ENCODE measurements at places on chromosomes 1 and 21. TPM values are rescaled to one million over a fixed set of nuclear protein-coding genes. Genes with fewer than 3 reads are reported as not detected.

Gene TNFRSF4
- total RNA-seq: 2.3 TPM

Gene ID3
- total RNA-seq: 114 TPM

Gene LCE1C
- not detected for total RNA-seq

Gene TPTE
- total RNA-seq: not detected

Gene LPAR3
- total RNA-seq: 1.9 TPM

Gene PEX11B
- total RNA-seq: 24.7 TPM

Gene MTARC1
- 4.6 TPM for total RNA-seq

Gene SHE
- 0.26 TPM for total RNA-seq

Gene LRRC3
- 1.0 TPM for total RNA-seq

Gene CDC73
- 17.3 TPM for total RNA-seq

Gene OR2L3
- total RNA-seq: not detected

Gene ACKR1
- total RNA-seq: 0.64 TPM

Gene PLA2G2C
- total RNA-seq: not detected

Gene PPOX
- 10.9 TPM for total RNA-seq

Gene THBS3
- total RNA-seq: 19.9 TPM

Gene ZBTB18
- 9.6 TPM for total RNA-seq

Gene KIRREL1
- 110 TPM for total RNA-seq

Gene BMP8B
- not detected for total RNA-seq

Gene OR2T2
- not detected for total RNA-seq
